ENCODE measurements at places on chromosomes 7 and 10.

DNA sequence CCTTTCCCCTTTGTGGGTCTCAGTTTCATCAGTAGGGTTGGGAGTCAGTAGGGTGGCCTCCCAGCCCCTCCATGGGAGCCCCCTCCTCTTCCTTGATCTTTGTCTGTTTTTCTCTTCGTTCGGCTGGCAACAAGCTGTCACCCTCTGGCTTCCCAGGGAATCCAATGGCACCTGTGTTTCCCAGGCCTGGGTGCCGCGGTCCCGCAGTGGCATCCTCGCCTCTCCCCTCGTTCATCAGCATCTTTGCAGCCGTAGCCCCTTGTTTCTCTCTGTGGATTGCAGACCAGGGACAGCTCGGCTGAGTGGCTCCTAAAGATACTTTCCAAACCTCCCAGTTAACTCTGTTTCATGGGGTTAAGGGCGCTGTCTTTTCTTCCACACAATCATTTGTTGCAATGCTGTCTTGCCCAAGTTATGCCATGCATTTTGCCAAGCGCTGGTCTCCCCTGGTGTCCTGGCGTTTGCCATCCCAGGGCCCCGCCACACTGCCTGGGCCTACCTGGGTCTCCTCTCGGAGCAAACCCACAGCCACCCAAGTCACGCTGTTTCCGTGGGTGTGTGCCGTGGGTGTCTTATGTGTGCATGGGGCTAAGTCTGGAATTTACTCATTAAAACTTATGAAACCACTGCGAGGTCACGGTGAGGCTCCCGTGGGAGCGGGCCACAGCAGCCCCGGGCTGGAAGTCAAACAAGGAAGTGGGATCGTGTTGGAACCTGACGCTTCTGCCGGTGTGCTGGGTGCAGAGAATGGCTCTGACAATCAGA lies 189.4 kb upstream of the SHH start:
- DNase-seq = no peak

DNA sequence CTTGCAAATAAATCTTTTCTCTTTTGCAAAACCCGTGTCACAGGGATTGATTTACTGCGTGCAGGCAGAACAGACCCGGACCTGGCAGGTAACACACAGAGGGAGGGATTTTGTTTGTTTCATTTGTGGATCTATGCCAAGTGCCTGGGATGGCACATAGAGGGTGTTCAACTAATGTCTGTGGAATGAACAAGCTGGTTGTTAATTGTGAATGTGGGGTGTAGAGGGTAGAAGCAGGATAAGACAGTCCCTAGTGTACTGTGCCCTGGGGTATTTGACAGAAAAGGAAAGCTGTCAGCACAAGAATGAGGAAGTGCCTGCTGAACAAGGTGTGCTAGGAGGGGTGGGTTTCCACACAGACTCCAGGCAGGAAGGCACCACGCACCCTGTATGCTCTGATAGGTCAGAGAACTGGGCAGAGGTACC lies 331.8 kb downstream of the CALN1 start:
- DNase-seq = no peak

DNA sequence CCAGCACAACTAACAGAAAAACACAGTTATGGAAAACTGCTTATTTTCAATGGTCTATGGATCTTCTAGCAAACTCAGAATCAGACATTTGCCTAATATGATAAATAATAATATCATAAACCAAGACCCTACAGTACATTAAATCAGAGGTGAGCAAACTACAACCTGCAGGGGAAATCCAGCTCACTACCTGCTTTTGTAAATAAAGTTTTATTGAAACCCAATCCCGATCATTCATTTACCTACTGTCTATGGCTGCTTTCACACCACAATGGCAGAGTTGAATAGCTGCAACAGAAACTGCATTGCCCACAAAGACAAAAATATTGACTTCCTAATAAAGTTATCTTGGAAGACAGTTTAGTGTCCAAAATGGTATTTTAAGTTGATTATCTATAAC lies 108.5 kb downstream of the ELAPOR2 start:
- DNase-seq = no peak

DNA sequence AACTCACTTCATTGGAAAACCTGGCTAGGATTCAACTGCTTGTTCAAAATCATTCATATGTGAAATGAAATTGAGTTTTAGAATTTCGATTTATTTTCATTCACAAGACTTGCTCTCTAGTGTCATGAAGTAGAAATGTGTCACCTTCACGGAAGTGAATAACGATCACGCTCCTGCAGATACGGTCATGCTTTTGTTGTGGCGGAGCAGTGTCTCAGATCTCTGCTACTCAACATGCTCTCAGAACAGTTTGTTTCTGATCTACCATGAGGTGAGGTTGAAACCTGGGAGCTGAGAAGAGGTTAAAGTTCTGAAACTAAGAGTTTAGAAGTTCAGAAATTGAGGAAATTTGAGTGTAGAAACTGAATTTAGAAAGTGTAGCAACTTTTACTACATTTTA lies 13.8 kb upstream of the PITRM1 start:
- no peak for DNase-seq

DNA sequence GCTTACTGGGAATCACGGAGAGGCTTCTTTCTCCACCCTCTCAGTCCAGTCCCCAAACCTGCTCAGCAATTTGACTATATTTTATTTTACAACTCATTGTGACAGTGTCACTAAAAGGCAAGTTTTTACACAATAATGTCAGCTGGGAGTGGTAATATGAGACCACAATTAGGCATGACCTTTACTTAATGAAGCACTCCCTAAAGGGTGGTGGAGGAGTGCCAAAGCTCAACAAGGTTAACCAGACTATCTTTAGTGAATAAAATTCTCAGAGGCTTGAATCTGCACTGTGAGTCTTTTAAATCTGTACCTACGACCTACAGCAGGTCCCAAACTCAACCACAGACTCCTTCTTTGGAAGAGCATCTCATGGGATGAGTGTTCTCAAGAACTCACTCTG lies 215.6 kb downstream of the TAX1BP1 start:
- DNase-seq = no peak

DNA sequence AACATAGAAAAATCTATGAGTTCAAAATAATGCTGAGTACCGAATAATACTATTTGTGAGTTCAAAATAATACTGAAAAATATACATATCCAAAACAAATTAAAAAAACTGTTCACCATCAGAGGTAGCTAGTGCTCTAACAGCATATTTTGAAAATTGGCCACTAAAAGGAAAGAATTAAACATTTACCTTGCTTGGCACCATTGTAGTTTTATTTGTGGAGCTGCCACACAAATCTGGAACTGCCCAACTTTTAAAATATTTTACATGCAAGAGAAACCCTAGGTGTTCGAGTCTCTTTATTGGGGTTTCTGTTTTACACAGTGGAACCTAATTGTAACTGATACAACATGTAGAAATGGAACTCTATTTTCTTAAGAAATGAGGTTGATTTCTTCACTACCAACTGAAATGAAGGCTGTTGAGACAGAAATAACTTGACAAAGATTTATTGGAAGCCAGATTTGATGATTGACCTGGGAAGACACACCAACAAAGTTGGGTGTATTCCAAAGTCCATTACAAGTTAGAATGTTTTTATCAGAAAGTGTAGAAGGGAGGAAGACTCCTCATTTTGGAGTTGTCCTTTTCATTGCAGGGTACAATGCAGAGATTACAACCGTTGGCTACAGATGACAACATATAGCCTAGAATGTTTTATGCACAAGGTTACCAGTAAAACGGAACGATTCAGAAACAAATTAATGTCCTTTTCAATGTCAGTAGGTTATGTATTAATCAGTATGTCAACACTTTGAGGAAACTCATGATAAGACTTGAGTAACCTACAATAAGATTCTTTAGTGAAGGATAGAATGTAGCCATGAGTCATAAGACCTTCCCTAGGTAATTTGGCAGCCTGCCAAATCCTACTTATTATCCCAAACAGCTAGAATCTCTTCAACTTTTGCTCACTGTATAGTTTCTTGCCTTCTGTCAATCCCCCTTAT lies 73.8 kb upstream of the PAPSS2 start:
- DNase-seq = no peak

DNA sequence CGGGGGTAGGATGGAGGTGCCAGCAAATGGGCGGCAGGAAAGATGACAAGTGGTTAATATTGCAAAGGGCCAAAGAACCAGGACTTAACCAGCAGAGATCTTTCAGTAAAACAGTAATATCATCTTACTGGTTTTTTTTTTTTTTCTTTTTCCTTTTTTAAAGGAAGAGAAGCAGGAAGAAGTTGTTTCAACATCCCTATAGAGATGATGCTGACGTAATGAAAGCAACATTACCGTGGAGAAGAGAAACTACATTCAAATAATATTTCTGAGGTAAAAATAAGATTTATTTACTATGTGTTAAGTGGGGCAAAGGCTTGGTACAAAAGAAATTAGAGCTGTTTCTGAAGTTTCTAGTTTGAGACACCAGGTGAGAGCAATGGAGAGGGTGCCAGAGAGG lies 11.0 kb downstream of the MINDY3 start:
- no peak for DNase-seq

- DNase-seq = no peak
Measured at GRCh38 chr7:74023092-74023536, 4.9 kb upstream of the ELN start.

DNA sequence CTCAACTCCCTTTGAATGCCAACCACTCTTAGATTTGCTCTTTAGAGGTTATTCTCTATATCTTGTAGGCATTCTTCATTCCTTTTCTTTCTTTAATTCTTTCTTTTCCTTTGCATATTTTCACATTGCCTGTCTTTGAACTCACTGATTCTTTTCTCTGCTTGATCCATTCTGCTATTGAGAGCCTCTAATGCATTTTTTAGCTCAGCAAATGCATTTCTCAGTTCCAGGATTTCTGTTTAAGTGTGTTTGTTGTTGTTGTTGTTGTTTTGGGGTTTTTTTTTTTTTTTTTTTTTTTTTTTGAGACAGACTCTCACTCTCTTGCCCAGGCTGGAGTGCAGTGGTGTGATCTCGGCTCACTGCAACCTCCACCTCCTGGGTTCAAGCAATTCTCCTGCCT lies 71.6 kb downstream of the FBXL13 start:
- no peak for DNase-seq

DNA sequence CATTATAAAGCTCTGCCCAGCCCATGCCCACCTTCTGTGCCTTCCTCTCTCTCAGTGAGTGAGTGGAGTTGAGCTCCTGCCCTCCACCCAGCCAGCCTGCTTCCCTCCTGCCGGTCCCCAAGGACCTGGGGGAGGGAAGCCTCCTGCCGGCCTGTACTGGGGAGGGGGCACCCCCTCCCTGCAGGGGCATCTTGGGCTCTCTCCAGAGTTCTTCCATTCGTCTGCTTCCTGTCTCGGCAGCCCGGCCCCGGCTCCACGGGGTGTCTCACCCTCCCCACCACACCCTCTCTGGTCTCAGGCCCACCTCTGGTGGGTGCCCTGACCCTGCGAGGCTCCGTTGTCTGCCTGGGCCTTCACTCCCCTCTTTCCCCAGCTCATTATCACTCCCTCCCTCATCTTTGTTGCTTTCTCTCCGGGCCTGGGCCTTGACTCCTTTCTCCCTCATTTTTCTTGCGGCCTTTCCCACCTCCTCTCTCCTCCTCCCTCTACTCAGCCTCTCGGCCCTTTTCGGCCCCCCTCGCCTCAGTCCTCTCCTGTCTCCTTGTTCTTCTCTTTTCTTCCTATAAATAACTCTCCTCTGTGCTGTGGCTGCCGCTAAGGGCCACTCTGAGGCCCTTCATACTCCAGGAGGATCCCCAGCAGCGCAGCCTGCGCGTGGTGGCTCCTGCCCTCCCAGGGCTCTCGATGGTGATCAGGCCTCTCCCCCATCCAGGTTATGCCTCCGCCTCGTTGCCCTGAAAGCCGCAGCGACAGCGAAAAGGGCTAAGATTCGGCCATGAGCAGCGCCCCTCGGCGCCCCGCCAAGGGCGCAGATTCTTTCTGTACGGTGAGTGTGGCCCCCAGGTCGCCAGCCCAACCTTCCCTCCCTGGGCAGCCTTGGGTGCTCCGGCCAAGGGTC lies 2.1 kb downstream of the SLC4A2 start:
- DNase-seq = no peak

- no peak for DNase-seq
Measured at GRCh38 chr10:7471720-7472367, 61.0 kb upstream of the SFMBT2 start.

DNA sequence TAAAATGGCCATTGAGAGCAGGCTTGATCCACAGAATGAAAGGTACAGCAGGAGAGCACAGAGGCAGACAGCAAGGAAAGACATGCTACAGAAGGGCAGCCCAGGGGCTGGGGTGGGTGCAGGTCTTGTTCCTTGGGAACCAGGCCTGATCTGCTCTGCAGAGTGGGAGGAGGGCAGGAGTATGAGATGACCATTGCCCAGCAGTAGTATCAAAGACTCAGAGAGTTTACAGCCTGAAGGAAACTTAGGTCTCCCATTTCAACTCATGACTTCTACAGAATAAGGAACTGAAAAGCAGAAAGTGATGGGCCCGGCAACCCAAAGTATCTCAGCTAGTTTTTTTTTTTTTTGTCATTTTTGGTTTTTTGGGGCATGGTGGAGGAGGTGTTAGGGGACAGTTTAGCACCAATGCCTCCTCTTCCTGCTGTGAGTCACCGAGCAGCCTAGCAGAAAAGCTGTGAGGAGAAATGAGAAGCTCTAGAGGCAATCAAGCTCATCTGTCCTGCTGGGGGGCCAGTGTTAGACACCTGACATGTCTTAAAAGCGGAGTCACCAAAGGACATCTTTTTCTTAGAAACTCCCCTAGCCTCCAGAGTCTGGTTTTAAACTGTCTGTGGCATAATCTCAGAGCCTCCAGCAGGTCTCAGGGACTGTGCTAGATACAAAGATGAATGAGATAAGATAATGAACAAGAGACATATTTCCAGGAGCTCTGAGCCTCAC lies 34.3 kb upstream of the HERPUD2 start:
- no peak for DNase-seq

GRCh38 chr10:70937661-70938060 lies 49.3 kb upstream of the PCBD1 start:
- DNase-seq = no peak

GRCh38 chr7:113141803-113142202 lies 23.4 kb upstream of the SMIM30 start:
- DNase-seq = no peak

DNA sequence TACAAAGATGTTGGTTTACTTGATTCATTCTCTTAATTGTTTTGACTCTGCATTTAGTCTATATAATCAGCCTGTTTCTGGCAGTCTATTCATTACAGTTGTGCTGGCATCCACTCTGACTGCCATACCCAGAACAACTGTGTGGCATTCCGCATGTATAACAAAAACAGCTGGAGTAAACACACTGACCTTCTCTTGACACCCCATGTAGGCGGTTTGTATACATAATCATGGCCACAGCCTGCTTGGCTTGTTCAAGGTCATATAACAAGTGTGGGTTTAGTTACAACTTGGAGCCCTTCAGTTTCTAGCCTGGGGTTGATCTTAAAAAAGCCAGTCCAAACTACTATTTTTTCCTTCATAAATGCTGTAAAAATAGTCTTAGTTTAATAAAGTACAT lies 70.9 kb downstream of the MBL2 start:
- DNase-seq = no peak

DNA sequence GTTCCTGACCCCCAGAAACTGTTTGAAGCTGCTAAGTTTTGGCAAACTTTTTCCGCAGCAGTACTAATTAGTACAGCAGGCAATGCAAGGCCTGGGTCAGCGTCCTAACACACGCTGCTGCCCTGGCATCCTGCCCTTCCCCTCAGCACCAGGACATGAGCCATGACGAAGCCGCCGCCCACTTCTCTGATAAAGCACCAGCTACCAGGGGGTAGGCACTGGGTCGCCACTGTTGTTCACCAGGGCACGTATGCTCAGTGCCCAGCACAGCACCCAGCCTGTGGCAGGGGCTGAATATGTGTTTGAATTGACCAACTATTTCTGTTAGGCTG lies 59.5 kb downstream of the CHST15 start:
- no peak for DNase-seq
